ENCODE measurements at places on chromosomes 6 and 20.

GRCh38 chr6:44067173-44068139, 59.8 kb downstream of the MRPL14 start:
- no peak for DNase-seq

GRCh38 chr6:167951781-167952511, 45.5 kb upstream of the KIF25 start:
- no peak for DNase-seq

DNA sequence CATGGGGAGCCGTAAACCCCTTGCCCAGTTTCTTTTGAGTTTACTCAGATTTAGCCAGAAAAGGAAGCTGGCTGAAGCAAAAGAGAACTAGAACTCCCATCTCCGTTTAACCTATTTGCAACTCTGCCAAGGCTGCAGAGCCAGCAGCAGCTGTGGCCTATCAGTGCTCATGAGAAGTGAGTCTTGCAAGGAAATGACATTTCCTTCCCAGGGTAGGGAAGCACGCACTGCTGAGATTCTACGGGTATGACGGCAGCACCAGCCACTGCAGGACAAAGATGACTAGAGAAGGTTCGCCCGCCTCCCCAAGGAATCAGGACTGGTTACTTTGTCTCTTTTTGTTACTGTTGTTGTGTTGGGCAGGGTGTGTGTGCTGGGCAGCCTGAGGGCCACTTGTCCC, 47.6 kb downstream of the PPP1R3G start:
- no peak for DNase-seq

GRCh38 chr20:44521484-44522481, at the start of gene SERINC3:
SERINC3 (minus strand) TSS chr20:44522070; CDS start chr20:44521951, 119 bp downstream.
- DNase-seq, result peak; percentile 71

DNA sequence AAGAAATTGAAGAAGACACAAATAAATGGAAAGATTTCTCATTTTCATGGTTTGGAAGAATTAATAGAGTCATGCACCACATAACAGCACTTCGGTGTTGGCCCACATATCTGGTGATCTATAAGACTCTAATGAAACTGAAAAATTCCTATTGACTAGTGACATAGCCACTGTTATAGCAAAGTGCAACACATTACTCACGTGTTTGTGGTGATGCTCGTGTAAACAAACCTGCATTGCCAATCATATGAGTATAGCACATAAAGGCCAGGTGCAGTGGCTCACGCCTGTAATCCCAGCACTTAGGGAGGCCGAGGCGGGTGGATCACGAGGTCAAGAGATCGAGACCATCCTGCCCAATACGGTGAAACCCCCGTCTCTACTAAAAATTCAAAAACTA, 84.4 kb upstream of the STMND1 start:
- DNase-seq, result no peak
